NCI-H446 treated with DMSO at 0.1 percent for 48 hours (cell line): ENCODE measurements at places on chromosomes 11 and 22.
A peak's percentile ranks its signal among the peaks of the same experiment; 100 is the strongest.

GRCh38 chr11:129580278-129580677 is 204.6 kb downstream of the BARX2 start:
- DNase-seq: no peak

DNA sequence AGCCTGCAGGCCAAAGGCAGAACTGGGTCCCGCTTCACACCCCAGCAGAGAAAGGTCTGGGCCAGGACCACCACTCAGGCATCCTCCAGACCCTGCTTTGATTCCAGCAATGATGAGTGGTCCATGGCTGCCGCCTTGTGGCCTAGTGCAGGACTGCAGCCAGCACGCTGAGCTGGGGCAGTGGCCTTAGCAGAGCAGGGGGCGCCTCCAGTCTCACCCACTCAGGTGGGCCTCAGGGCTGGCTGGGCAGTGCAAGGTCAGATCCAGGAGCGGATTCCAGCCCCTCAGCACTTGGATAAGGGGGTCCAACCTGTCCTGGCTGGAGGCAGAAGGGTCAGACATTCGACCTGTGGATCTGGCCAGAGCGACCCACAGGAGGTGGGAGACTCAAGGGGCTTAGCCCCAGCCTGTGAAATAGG is 9.6 kb upstream of the PDE2A start:
- peak; percentile 14 for DNase-seq

DNA sequence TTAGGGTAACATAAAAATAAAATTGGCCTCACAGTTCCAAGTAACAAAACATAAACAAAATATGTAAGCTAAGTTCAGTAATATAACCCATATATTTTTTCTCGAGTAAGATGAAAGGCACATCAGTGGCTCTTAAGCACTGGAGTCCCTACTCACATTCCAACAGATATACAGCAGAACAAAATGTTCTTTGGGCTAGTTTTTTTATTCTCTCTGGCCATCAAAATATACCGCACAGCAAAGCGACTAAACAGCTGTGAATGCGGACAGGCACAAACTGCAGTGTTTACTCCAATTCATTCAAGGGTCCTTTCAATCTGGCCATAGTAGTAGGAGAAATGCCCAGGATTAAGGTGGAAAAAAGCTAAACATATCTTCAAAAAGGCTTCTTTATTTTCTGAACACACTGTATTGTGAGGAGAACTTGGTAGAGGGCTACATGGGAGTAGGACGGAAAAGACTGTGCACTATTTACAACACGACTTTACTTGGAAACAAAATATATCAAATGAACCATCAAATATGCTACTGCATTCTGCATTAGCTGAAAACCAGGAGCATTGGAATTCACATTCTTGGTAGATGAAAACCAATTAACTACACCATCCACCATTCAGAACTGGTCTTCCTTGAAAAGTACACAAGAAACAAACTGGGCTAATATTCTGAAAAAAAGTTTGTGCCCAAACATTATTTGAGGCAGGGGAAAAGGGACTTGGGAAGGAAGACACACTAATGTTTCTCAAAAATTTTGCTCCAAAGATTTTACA is 4.4 kb downstream of the CDON start:
- DNase-seq: no peak

GRCh38 chr11:5384335-5384734 is 723 bp downstream of the OR51M1 start:
- no peak for DNase-seq

DNA sequence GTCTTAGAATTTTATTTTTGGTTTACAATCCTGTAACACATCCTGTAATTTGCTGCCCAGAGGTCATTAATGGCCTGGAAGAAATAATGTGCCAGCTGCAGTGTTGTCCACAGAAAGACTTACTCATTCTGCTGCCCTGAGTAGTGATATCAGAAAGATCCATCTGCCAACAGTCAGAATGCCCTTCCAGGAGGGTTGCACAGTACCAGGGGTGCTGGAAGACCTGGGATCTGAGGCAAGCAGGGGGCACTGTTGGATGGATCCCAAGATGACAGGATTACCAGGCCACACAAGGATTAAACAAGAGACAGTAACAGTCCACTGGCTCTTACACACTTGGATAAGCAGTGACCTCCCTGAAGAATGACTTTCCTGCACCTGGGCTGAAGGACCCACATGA is 93.8 kb upstream of the TOP3B start:
- no peak for DNase-seq

- DNase-seq: peak; percentile 34
These were observed 20.9 kb downstream of the SVIP start for GRCh38 chr11:22808571-22809197.

GRCh38 chr22:22928666-22929380 is 41.2 kb downstream of the IGLL5 start:
- DNase-seq: no peak

DNA sequence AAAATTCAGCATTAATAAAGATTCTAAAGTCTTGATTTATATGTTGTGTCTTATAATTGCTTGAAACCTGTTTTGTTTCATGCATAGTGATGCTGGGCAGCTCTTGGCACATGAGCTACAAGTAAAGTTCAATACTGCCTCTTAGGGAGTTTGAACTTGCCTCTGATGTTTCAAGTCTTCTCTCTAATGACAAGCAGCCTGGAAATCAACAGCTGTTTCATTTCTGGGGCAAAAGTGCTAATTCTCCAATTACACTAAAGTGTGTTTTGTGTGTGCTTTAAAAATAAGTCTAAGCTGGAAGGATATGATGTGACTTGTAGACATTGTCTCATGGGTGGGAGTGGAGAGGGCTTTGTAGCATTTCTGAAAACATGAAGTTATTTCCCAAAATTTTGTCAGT is 23.7 kb upstream of the SESN3 start:
- DNase-seq: no peak

DNA sequence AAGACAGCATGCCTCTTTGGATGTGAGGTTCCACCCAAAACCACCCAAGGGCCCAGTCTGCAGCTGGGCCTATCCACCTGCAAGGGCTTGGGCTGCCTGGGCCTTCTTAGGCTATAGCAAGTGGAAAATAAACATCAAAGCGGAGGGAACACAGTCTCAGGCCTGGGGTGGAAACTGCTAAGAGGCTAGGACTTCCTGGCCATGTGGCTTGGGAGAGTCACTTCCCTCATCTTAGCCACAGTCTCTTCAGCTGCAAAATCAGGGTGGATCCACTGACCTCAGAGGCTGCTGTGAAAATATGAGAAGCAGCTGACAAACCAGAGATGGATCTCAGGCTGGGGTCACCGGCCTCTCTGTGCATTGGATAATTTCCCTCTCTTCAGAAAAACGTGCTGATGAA is 30.6 kb upstream of the TFIP11 start:
- DNase-seq: no peak

DNA sequence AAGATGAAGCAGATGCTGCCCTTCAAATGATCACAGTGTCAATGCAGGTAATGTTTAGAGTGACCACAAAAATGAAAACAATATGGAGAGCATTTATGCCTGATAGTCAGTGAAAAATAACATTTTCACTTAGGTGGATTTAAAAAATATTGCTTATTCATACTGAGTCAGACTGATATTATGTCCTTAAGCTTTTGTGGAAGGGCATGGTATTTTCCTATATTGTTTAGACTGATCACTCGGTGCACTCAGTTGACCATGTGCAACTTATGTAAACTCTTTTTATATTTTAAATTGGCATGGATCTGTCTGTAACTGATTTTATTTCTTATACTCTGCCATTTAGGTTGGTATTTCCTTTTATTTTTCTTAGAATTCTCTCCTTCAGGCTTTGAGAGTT is 106.6 kb downstream of the DYNC2H1 start:
- no peak for DNase-seq

- no peak for DNase-seq
These were observed 6.6 kb downstream of the HSPA8 start for GRCh38 chr11:123055191-123055901.

DNA sequence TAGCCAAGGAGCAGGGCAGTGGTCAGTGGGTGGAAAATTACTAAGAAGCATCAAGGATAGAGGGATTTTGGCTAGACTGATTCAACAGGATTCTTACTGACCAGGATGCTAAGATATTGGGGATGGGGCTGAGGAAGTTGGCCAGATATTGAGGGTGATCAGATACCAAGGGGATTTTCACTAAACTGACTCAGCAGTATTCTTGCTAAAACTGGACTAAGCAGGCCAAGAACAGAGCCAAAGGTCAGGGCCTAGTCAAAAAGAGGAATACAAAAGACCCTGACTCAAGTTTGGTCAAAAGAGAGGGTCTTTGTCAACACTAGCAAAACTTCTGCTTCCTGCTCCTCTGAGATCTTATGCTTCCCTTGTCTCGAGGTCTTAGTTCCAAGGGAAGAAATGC is 38.6 kb upstream of the DEUP1 start:
- no peak for DNase-seq

DNA sequence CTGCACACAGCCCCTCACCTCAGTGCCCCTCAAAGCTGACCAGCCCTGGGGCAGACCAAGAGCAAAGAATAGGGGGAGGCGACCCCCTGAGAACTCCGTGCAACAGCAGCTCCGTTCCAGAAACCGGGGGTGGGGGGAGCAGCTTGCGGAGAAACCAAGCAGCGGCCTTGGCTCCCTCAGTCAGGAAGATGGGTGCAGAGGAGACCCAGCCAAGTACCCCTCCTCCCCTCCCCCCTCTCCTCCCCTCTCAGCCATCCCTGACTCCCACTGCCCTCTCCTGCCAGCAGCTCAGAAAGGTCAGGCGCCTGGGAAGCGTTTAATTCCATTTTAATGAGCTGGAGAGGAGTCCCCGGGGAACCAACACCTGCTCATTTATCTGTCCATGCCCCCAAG is 78.9 kb downstream of the PDE2A start:
- DNase-seq: no peak

DNA sequence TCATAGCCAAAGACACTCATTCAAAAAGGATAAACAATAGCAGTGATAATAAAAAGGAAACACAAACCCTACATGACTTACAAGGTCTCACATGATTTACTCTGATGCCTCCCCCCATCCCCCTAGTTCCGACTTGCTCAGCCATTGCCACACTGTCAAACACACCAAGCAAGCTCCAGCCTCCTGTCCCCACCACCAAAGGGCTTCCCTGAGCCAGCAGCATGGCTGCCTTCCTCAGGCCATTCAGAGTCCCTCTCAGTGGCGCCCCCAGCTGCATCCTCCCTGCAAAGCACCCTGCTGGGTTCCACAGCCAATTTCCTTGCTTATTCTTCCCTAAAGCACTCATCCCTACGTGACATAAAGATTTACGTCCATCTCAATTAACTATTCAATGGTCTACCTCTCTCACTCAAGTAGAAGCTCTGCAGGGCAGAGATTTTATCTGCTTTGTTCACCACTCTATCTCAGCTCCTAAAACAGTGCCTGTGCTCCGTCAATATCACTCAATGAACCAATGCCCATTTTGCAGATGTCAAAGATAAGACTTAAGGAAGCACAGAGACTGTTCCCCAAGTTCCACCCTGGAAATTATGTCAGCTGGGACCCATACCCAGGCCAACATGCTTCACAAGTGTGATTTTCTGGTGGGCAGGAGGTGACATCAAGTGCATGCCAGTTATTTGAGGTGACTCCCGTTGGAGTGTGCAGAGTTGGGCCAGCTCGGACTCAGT is 106.9 kb downstream of the SYN3 start:
- no peak for DNase-seq
